ENCODE measurements at places on chromosomes 5 and 9.

DNA sequence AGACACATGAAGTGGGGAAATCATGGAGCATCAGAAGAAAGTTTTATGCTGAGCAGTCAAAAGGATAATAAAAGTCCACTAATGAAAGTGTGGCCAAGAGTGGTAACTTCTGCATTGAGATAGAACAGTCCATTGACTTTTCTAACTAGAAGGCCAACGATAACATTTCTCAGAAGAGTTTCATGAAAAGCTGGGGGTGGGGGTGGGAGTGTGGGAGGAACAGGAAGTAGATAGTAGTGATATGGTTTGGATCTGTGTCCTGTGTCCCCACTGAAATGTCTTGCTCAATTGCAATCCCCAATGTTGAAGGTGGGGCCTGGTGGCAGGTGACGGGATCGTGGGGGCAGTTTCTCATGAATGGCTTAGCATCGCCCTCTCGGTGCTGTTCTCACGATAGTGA, 36.2 kb upstream of the SNAPC3 start:
- no peak for DNase-seq

- no peak for DNase-seq
Observed at GRCh38 chr5:126309860-126310259, 113.3 kb upstream of the GRAMD2B start.

GRCh38 chr9:132820169-132820944, 57.7 kb downstream of the AK8 start:
- no peak for DNase-seq

DNA sequence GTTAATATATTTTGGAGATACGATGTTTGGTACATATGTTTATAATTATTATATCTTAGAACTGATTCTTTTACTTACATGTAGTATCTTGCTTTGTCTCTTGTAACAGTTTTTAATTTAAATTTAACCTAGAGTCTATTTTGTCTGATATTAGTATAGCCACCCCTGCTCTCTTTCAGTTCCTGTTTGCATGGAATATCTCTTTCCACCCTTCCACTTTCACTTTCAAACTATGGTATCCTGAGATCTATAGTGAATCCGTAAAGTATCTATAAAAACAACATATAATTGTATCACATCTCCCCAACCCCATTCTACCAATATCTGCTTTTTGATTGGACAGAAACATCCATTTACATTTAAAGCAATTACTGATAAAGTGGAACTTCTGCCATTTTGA, 7.2 kb downstream of the IRGM start:
- DNase-seq: no peak

Data from heart right ventricle (tissue), 16 donors.